ENCODE measurements at places on chromosomes 6 and 20.

GRCh38 chr6:33926451-33926850 is 122.6 kb upstream of the MLN start:
- DNase-seq = no peak

DNA sequence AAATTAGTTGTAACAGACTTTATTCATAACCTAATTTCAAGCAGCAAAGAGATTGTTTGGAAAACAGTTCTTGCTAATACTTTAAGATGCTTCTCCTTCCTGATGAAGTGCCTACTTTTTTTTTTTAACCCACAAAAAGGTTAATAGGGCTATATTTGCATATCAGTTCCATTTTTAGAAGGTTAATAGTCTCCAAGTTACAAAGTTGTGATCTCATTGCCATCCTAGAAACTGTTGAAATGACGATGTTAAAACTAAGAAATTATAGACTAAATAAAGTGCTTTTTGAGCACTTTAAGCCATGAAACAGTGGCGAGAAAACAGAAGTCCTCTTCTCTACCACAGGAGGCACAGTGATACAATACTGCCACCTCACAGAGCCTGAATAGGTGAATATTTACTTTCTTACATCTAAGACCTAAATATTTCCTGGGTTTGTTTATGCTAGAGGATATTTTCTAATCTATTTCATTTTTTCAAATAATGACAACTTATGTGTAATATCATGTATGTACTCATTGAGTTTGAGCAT is 5.3 kb downstream of the RNF144B start:
- DNase-seq = no peak

- no peak for DNase-seq
Measured at GRCh38 chr6:158926414-158926813, 73.6 kb downstream of the RSPH3 start.

GRCh38 chr6:34584694-34585093 is 28.6 kb upstream of the SPDEF start:
- DNase-seq = no peak

DNA sequence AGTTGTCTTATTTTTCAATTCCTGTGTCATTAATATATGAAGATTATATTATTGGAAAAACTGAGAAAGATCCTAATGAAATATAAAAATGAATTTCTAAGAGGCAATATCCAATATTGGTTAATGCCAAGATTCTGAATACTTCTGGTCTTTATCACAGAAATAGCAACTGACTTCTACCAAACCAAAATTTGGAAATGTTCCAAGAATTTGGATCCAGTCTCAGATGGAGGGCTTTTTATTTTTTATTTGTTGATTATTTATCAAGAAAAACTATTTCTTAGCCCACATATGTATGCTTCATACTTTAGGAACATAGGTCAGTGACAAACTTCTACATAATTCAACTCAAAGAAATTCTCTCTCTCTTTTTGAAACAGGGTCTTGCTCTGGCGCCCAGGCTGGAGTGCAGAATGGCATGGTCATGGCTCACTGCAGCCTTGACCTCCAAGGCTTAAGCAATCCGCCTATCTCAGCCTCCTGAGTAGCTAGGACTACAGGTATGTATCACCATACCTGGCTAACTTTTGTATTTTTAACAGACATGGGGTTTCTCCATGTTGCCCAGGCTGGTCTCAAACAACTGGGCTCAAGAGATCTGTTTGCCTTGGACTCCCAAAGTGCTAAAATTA is 13.1 kb downstream of the NUP43 start:
- no peak for DNase-seq

- peak; percentile 90 for DNase-seq
Measured at GRCh38 chr20:35619196-35620095, 3.8 kb downstream of the SPAG4 start.

DNA sequence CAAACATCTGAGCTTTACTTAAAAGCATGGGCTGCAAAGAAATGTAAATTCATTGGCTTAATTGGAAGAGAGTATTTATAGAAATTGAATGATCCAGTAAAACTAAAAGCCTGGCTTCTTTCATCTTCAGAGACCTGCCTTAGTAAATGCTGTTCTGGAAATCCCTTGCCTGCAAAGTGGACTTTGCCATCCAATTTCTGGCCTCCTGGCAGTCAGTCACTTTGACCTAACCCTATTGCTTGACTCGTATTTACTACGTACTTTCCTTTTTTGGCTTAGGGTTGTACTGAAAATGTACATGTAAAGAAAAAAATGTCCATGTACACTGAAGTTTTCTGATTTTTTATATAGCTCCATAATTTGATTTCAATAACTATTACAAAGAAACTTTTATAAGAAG is 47.1 kb downstream of the E2F3 start:
- no peak for DNase-seq

- DNase-seq = no peak
Measured at GRCh38 chr20:31821427-31821826, 2.3 kb downstream of the MYLK2 start.

DNA sequence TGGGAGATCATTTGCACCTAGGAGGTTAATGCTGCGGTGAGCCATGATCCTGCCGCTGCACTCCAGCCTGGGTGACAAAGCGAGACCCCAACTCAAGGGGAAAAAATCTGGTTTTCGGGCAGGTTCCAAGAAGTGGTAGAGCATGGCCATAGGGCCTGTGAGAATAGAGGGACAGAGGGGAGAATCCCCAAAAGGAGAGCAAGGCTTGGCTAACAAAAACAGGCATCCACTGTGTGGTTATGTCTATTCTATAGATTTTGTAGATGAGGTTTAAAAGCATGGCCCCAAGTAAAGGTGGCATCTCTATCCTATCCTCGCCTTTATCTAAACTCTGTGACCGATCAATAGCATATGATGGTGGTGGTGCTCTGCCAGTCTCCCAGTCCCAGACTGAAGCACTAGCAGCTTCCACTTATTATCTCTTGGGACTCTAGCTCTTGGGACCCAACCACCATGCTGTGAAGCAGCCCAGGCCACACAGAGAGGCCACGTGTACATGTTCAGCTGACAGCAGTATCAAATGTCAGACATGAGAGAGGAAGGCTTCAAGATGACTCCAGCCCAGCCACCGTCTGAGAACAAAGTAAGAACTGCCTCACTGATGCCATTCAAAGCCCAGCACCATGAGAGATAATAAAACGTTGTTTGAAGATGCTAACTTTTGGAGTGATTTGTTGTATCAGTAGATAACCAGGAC is 27.7 kb downstream of the EIF2S2 start:
- DNase-seq = no peak

DNA sequence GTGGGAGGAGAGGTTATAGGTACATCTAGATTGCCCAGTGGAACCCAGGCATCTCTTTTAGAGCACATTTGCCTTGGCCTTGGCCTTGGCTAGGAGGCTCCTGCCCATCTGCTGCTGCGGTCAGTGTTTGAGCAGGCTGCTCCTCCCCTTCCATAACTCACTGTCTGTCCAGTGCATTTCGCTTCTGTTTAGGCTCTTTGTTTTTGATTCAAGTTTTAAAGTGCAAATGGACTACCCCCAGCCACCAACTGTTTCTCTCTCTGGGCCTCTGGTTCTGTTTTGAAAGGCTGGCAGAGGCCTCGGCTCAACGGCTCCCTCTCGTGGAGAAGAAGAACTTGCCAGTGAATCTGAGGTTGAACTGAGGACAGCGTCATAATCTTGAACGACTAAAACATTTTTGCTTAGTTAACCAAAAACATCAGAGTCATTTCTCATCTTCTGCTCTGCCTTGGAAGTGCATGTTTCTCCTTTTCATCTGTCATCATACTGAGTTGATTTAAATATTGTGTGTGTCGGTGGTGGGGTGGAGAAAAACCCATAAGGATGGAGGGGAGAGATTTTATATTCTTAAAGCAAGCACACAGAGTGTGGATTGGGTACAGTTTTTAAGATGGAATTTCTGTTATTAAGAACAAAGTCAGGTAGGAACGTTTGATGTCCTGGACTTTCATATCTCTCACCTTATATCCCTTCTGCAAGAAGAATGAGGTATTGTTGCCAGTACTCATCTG is 171.4 kb downstream of the DTNBP1 start:
- DNase-seq = peak; percentile 11

GRCh38 chr6:113112086-113112485 is 745.1 kb upstream of the MARCKS start:
- no peak for DNase-seq

GRCh38 chr6:167787896-167788562 is 38.7 kb upstream of the AFDN start:
- DNase-seq = no peak

DNA sequence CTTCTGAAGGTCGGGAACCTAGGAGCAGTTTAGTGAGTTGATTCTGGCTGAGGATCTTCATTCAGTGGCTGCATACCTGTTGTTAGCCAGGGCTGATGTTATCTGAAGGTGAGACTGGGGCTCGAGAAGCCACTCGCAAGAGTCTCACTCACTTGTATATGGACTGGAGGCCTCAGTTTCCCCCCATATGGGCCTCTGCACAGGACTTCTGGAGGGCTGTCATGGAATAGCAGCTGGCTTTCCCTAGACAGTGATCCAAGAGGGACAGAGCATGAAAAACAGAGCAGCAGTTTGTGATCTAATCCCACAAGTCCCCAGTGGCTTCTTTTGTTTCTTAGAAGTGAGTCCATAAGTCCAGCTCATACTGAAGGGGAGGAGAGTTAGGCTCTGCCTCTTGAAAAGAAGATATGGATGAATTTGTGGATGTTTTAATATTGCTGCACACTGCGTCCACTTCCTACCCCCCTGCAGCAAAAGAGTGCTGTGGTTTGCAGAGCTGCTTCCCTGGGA is 623.4 kb downstream of the CDH26 start:
- no peak for DNase-seq

DNA sequence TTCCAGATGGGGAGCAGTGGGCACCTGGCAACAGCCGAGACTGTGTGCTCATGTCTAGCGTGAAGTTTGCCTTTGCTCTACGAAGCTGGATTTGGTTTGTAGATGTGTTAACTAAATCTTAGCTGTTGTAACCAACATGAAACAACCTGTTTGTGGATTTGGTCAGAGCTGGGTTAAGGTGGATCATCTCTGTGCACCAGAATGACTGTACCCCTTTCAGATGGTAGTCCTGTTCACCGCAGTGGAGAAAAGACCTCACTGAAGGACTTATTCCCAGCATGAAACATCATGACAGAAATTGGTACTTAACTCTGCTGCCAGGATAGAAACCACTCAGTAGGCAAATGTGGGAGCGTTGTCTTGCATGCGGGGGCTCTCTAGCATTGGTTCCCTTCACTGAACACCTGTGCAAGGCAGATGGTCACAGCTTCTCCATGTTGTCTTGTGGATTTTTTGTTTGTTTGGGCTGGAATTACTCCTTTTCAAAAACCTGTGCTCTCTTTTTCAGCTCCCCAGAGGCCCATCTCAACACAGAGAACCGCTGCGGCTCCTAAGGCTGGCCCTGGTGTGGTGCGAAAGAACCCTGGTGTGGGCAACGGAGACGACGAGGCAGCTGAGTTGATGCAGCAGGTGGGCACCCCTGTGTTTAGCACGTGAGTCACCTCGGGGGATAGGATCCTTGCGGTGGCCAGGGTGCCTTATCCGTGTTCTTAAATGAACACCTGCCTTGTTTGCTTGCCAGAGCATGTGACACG is 19.3 kb upstream of the EFCAB8 start:
- DNase-seq = no peak

DNA sequence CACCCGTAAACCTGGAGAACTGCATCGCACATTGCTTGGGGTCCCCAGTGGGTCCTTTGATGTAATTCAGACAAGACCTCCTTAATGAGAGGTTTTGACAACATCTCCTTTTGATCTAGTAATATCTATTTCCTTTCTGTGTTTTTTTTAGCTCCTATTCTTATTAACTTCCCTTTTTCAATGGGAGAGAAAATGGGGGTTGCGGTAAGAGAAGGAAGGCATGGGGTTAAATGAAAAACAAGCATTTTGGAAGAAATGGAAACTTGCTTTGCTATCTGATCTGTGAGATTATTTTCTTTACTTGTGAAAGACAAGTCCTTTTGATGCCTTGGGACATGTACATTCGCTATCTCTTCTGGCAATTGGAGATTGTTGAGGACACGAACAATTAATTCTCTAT is 418.6 kb upstream of the MAN1A1 start:
- DNase-seq = no peak

DNA sequence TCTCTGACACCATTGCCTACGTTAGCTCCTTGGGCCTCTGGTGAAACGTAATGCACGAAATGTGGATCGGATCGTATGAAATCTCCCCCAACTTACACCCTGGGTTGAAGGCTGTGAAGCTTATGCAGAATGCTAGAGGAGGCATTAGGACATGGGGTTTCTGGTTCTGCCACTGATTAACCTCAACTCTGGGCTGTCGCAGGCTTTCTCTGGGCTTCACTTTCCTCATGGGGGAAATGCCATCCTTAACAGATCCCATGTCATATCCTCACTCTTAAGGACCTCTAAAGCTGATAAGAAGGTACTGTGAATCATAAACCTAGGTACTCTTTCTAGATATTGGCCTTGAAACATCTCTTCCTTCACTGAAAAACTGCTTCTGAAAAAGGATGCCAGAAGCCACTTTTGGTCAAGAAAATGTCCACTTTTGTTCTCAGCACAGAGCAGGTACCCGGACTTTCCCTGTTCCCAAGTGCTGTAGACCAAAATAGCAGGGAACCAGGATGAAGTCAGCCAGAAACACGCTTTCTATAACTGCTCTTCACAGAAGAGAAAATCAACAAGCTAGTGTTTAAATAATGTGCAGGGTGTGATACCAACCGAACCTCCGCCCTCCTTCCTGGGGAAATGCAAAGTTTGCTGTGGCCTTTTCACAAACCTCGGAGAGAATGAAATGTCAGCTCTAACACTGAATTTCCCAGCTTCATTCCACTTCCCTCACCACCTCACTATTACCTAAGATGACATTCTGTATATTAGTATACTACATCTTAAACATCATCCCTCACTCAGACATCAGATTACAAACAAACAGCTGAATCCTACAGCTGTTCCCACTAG is 118.9 kb downstream of the BACH2 start:
- DNase-seq = no peak

GRCh38 chr6:41640426-41640825 is 2.2 kb downstream of the MDFI start:
- no peak for DNase-seq

- DNase-seq = no peak
Measured at GRCh38 chr6:107709341-107709740, 114.8 kb downstream of the SCML4 start.

DNA sequence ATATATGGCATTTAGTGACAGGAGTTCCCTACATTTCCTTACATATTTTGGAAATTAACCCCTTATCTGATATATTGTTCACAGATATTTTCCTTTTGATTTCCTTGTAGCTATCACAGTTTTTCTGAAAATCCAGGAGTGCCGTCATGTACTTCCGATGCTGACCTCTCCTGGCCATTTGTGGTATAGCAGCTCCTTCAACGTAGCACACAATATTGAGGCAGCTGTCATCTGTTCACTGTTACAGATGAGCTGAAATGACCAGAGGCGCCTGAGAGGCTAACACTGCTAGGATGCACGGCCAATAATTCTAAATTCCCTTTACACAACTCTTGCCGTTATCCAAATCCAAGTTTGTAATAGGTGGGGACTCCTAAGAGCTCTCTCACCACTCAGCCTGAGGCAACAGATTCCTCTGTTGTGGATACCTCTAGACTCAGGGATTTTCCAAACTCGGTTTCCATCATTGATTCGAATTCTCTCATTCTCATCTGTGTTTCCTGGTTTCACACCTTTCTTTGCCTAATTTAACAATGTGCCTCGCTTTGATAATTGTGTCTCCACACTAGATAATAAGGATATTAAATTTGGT is 53.0 kb downstream of the MMUT start:
- peak; percentile 42 for DNase-seq
